HS-27A (cell line): ENCODE measurements at places on chromosomes 2 and 18.

GRCh38 chr2:197857476-197858107 lies 53.2 kb downstream of the PLCL1 start:
- DNase-seq: no peak

DNA sequence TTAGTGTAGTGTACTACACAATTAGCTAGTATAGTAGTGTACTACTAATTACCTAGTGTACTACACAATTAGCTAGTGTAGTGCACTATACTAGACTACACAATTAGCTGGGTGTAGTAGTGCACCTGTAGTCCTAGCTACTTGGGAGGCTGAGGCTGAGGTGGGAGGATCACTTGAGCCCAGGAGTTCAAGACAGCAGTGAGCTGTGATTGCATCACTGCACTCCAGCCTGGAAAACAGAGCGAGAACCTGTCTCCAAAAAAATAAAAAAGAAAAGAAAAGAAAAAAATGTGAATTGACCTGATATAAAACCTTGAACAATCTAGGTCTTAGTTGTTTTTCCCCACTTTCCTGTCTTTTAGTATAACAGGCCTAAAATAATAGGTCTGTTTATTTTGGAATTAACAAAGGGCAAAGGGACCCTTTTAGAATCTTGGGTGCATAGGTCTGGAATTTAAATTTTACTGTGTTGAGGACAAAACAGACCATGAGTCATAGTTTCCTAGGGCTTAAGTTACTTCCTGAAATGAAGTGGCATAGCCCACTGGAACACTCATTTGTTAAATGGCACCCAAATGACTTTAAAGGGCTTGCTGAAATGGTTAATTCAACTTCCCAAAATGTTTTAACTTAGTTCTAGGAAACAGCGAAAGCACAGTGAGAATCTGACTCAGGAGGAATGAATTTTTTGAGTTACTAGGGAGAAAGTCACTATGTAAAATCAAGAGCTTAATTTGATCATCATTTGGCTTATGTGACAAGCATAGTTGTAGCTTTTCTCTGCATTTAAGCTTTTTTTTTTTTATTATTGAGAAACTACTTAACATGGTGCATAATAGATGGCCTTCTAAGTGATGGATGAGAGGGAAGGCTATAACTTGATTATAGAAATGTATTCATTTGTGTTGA lies 50.7 kb upstream of the ARL5A start:
- no peak for DNase-seq

DNA sequence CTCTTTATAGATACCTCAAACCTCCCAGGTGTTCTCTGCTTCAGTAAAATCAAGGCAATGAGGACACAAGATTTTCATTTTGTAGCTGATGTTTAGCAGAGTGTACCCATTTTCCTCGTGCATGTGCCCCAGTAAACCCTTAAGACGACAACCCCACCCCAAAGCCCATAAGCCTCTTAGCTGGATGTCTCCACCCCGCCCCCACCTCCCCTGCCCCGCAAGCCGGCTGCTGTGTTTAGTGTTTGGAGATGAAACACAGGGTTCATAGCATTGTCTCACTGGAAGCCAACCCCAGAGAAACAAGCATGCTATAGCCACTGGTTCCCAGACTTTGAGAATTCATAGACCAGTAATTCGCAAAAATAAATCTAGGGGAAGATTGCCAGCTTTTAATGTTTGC lies 5.8 kb upstream of the SAG start:
- DNase-seq: no peak

- no peak for DNase-seq
Observed at GRCh38 chr2:48423376-48423775, 106.6 kb upstream of the STON1 start.

GRCh38 chr2:101829429-101829828 lies 131.9 kb downstream of the MAP4K4 start:
- no peak for DNase-seq

GRCh38 chr2:234571620-234572407 lies 74.9 kb upstream of the ARL4C start:
- no peak for DNase-seq
